Sciatic nerve (tissue), 2 donors: ENCODE measurements at places on chromosomes 5 and 9. TPM values are rescaled to one million over a fixed set of nuclear protein-coding genes. Genes with fewer than 3 reads are reported as not detected.
A peak's percentile ranks its signal among the peaks of the same experiment; 100 is the strongest.

GLRA1 gene
- not detected for total RNA-seq

GRM6 gene
- not detected for total RNA-seq

PHF24 gene
- total RNA-seq: 0.45 TPM

DRD1 gene
- total RNA-seq: 0.89 TPM

NDUFB6 gene
- total RNA-seq: 41.2 TPM

OMD gene
- 35.7 TPM for total RNA-seq

TMEM215 gene
- 9.7 TPM for total RNA-seq

PCDHA11 gene
- 1.4 TPM for total RNA-seq

RABL6 gene
- total RNA-seq: 46.9 TPM

SCGB3A2 gene
- total RNA-seq: 1.0 TPM

DOCK2 gene
- total RNA-seq: 32.9 TPM

ZNF366 gene
- 8.0 TPM for total RNA-seq

SEPTIN8 gene
- 59.3 TPM for total RNA-seq

ST8SIA4 gene
- 17.3 TPM for total RNA-seq

DNA sequence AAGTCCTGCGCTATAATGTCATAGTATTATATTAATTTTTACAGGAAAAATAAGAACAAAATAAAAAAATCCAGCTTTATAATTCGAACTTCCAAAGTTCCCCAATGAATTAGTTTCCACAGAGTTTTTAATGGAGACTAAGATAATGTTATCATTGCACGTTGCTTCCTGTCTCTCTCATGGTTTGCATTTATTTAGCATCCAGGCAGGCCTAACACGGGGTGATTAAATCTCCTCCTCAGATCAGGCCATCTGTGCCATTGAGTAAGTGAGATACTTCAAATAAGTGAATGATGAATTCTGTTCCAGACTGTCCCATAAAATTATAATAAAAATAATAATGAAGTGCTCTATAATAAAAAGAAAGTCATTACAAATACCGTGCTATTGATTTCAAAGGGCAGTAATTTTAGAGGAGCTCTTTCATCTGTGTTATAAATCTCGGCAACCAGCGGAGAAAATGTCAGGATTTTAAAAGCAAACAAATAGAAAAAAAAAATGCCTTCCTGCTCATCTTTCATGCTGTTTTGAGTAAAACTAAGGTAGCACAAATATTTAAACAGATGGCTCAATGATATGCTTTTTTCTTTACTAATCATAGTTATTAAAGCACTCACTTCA is 570.6 kb upstream of the ZNF608 start:
- DNase-seq: no peak

- DNase-seq: no peak
Measured at GRCh38 chr5:111313017-111313724, 89.0 kb downstream of the CAMK4 start.

- DNase-seq: no peak
Measured at GRCh38 chr5:168647083-168647482, 67.9 kb upstream of the PANK3 start.

DNA sequence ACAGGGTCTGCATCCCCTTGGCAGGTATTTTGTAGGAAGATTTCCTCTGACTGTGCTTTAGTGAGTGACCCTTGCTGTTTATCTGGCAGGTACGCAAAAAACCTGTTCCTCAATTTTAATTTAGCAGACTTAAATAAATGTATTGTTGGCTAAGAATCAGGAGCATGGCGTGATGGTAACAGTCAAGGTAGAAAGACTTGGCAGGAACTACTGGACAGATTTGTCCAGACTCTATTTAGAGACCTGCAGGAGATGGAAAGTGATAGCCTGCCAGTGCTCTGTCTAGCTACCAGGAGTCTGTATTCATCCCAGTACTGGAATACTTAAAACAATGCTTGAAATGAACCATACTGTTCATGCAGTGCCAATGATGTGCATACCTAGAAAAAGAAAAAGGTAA is 78.8 kb upstream of the MAST4 start:
- no peak for DNase-seq

- no peak for DNase-seq
Measured at GRCh38 chr9:35695943-35696401, 6.2 kb upstream of the TPM2 start.

DNA sequence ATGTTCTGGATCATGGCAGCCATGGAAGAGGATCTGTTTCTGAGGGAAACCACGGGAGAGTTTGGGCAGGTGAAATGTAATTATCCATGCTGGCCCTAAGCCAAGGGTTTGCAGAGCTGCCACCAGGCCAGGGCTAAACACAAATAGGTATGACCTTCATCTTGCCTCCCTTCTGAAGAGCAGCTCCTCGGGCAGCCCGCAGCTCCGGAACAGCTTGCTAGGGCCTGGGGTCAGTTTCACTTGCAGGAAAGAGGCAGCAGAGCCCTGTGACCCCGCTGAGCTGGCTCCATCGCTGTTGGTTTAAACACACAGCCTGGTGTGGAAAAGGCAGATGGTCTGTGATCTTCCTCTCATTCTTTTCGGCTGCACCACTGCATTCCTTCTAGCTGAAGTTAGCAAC is 141.4 kb downstream of the TMEM38B start:
- no peak for DNase-seq

DNA sequence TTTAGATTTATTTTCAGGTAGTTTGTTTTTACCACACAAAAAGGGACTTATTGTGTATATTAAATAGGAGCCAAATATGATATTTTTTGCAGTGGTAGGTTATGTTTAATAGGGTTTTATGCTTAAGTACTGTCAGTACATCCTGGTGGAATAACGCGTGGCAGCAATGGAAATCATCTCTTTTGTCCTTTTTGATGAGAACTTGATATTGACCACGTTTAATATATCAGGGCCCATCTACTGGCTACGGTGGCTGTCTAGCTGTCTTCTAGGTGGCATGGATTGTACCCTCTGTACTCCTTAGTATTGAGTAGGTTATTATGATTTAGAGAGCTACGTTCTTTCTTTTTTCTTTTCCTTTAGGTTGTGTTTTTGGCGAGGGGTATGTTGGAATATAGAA is 2.6 kb downstream of the BASP1 start:
- DNase-seq: no peak

GRCh38 chr5:117195076-117195475 is 620.5 kb upstream of the SEMA6A start:
- no peak for DNase-seq

DNA sequence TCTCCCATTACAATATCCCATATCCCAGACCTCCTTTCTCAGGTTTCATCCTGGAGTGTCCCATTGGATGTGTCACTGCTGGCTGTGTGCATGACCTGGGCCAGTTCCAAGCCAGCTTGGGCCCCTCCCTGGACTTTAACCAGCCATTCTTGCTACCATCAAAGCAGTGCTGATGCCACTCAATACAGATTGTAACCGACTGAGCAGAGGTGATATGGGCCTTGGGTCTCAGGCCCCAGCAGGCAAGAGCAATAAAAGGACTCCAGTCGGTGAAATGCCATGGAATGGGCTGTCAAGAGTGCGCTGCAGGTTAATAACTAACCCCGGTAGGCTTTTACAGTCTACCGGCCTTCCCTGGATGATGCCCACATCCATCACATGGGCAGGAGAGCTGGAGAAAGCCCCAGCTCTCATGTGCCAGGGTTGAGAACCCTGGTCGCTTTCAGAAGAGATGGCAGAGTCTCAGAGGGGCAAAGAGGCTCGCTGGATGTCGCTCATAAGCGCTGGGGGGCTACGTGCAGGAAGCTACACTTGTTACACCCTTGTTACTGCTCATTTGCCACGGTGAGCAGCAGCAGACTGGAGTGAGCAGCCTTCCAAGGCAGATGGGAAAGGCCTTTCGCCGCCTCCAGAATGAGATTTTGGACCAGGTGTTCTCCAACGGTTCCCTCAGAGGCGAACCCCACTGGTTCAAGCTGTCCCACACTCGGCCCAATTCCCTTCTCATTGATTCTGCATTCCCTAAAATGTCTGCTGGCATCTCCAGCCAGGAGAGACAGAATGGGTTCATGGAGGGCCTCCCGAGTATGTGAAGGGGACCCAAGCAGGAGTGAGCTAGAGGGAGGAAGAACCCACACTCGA is 13.2 kb downstream of the EPB41L4B start:
- DNase-seq: no peak

DNA sequence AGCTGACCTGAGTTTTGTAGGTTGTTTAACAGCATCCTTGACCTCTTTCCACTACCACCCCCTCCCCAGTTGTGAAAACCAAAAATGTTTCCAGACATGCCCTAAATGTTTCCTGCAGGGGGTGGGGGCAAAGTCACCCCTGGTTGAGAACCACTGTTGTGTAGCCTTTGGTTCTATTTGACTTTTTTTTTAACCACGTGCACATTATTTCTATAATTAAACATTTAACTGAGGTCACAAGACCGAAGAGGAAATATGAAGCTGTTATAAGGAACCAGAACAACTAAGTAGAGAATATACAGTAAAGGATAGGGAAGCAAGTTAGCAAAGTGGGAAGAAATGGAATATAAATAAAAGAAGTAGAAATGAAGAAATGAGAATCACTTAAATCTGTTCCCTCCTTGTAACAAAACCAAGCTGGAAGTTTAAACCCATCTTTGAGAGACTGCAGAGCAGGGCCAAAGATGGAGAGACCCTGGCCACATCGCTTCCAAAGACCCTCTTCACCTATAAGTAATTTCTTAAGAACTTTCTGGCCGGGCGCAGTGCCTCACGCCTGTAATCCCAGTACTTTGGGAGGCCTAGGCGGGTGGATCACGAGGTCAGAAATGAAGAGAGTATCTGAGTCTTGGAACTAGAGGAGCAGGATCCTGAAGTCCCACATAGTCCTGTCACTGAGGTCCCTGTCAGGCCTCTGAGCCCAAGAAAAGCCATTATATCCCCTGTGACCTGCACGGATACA is 14.4 kb downstream of the SIT1 start:
- DNase-seq: peak; percentile 47

DNA sequence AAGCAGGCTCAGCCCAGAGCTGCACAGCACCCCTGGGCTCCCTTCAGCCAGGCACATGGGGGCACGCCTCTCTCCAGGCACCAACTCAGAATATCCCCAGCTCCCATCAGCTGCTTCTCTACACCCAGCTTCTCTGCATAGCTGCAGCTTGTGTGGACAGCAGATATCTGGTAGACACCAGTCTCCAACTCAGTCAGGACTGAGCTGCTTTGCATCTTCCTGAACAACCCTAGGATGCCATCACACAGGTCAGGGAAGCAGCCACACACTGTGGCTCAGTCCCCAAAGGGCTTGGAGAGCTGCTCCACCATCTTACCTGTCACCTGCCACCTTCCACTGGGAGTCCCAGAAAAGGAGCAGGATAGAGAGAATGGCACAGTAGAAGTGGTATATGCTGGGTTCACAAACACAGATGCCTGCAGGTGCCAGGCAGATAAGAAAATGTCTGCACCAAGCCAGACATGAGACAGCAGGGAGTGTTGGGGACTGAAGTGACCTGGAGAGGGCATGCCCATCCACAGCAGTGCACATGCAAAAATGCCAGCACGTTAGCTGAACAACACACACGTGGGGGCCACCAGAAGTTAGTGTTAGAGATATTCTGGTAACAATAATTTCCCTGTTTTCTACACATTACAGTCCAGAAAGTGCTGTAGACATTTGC is 42.0 kb downstream of the THBS4 start:
- DNase-seq: no peak

- DNase-seq: no peak
Measured at GRCh38 chr9:7370381-7370780, 429.2 kb downstream of the DMAC1 start.

DNA sequence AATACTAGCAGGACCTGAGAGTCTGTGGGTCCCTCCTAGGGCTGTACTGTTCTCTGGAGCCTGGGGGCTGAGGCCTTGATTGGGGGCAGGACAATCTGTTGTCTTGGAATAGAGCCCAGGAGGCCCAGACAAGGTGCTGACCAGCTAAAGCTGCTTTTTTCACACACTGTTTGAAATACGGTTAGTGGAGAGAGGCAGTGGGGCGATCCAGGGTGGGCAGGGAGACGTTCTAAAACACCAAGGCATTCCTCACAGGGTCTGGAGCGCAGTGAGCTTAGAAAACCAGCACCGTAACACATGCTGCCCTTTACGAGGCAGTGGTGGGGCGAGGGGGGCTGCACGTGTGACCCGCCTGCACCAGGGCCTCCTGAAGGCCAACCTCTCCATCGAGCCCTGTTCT is 55.1 kb downstream of the EHMT1 start:
- no peak for DNase-seq

GRCh38 chr5:167014401-167015056 is 1276.9 kb upstream of the WWC1 start:
- DNase-seq: no peak

GRCh38 chr9:69476016-69476415 is 151.0 kb downstream of the ENTREP1 start:
- DNase-seq: no peak

- DNase-seq: no peak
Measured at GRCh38 chr5:141858079-141858765, 20.0 kb downstream of the PCDH1 start.

DNA sequence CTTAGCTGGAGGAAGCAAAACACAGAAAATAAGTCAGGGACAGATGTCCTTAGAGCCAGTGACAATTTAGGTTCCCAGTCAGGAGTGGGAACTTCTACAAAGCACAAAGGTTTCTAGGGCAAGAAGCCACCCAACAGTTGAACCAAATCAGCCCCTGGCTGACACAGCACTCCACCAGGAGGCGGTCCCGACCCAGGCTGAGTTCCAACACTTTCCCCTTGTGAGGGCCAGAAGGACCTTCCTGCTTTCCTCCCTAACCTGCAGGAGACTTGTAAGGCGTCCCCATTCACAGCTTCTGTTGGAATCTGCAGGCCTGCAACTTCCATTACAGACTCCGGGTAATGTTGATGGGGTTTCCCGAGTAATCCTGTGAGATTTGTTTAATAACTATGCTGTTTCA is 416.4 kb upstream of the IRX1 start:
- no peak for DNase-seq

- no peak for DNase-seq
Measured at GRCh38 chr5:156375895-156376495, 49.0 kb downstream of the SGCD start.

DNA sequence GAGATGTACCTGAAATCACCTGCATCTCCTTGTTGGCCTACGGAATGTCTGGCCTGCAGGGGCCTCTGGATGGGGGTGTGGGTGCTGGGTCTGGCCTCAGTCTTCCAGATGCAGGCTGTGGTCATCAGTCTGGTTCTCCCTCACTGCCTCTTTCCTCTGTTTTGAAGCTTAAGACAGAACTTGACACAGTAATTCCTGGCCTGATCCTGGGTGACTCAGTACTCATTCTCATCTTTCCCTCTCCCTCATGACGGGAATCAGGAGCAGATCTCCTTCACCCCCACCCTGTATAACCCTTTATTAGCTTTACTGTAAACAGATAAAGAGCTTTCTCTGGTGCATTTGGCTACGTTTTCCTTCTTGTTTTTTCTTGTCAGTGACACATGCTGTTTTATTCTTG is 89.3 kb upstream of the ADAMTS16 start:
- DNase-seq: no peak

- no peak for DNase-seq
Measured at GRCh38 chr9:100204796-100205195, 105.8 kb downstream of the INVS start.

- DNase-seq: no peak
Measured at GRCh38 chr5:65840071-65840470, 86.3 kb upstream of the ERBIN start.
